Stimulated activated CD8-positive, alpha-beta memory T cell treated with anti-CD3 and anti-CD28 coated beads, Interleukin-15, amount 100 ng/mL, for 4 hours (primary cell): ENCODE measurements at places on chromosomes 6 and 20.

GRCh38 chr6:8940356-8940755 is 505.0 kb upstream of the SLC35B3 start:
- no peak for DNase-seq

GRCh38 chr6:55182016-55182650 is 7.8 kb downstream of the HCRTR2 start:
- no peak for DNase-seq

DNA sequence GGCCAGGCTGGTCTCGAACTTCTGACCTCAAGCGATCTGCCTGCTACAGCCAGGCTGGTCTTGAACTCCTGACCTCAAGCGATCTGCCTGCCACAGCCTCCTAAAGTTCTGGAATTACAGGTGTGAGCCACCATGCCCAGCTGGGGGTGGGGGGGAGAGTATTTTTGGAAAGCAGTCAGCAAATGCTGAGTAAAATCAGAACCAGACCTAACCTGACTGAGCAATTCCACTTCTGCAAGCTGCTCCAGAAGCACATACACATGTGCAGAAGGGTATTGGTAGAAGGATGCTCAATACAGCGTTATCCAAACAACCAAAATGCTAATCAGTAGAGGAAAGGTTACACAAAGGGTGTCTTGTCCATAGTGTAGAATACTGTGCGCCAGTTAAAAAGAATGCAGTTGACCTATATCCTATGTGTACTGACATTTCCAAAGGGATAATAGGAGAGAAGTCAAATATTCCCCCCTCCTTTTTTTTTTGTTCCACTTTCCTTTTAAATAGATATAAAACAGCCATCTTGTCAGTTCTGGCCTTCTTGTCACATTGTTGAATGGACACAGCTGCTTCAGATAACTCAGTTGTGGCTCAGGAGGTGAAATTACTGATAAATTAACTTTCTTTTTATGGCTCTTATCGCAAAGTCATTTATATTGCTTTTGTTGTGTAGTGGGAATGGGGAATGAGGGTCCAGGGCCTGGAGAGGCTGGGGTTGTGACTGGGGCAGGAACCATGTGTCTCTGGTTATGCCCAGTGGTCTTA is 74.6 kb downstream of the DTD1 start:
- no peak for DNase-seq

DNA sequence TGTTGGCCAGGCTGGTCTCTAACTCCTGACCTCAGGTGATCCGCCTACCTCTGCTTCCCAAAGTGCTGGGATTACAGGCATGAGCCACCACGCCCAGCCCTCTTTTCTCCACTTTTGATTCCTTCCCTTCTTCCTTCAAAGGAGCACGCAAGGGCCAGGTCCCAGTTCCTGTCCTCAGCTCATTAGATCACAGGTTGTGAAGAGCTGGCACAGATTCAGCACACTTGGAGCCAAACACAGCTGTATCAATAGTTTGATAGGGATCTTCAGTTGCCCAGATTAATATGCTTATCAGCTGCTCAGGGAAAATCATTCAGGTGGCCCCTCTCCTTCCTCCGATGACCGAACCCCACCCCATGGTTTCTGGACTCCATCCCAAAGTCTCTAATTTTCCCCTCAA is 14.4 kb upstream of the SLC22A23 start:
- DNase-seq: no peak

- DNase-seq: no peak
Observed at GRCh38 chr6:41548098-41548840, 2.1 kb downstream of the FOXP4 start.

GRCh38 chr6:51265426-51265825 is 446.8 kb downstream of the TFAP2B start:
- no peak for DNase-seq

DNA sequence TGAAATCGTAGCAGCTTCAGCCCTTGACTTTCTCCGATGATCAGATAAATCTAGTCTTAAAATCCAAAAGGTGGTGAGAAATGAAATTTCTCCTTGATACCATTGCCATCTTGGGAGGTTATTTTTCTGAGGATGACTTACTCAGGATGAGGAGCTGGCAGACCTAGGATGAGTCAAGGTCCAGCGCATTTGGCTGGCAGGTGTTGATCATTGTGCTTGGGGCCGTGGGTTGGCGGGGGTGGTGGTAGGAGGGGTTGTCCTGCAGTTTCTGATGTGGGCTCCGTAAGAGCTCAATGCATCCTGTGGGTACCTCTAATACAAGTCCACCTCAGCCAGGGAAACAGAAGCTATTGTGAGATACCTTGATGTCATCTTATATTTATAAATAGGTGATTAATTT is 148.3 kb upstream of the SCGN start:
- DNase-seq: no peak

GRCh38 chr20:3218307-3218988 is 9.2 kb downstream of the ITPA start:
- peak; percentile 33 for DNase-seq
